ENCODE measurements at places on chromosomes 13 and 19.

DNA sequence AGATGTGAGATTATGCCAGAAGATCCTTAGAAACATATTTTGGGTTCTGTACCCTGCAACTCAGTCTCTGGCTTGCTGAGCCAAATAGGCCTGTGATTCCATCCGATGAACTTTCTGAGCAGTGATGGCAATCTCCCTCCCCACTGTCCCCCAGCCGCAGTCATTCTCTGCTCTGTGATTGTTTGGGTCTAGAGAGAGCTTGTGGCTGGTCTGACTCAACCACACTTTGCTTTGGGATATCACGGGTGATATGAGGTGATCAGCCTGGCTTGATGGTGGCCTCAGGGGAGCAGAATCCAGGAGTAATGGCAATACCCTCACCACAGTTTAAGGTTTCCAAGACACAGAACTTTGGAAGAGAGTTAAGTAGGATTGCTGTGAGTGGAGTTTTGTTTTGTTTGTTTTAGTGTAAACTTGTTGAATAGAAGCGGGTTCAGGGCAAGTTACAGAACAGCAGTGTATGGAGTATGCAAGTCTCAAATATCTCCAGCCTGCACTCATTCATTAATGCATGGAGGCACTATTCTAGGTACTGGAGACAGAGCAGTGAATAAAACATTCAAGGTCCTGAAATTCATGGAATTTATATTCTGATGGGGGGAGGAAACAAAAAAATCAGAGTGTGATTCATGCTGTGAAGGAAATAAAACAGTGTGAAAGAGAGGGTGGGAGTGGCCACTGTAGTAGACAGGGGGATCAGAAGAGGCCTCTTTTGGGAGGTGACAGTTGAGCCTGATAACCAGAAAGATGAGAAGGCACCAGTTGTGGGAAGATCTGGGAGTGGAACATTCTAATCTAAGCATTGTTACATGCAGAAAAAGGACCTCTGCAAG, 5.3 kb downstream of the SAMD4B start:
- no peak for DNase-seq

DNA sequence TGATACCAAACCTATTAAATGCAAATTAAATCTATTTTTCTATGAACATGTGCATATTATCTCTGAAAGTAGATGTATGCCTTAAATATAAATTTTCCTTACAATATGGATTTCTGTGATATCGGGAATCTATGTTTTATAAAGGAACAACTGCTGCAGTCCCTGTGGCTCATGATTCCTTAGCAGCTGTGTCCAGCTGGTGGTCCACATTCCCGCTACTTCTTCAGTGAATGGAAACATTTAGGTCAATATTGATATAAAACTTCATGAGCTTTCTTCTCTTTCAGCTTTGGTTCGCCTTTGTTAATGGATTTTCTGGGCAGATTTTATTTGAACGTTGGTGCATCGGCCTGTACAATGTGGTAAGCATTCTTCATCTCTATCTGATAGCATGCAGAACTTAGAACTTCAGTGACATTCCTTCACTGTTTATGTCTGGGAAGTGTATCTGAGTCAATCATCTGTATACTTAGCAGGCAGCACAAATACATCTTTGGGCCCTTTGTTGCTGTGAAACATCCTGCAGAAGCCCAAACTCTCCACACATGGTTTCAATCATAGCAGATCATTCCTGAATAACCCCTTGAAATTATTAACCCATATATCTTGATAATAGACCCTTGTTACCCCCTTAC, 223.9 kb downstream of the SHISA2 start:
- DNase-seq: no peak

- DNase-seq: no peak
These were observed 18.8 kb downstream of the MTRF1 start for GRCh38 chr13:41244556-41244955.

GRCh38 chr13:104641309-104641708, 1575.1 kb upstream of the SLC10A2 start:
- DNase-seq: no peak

DNA sequence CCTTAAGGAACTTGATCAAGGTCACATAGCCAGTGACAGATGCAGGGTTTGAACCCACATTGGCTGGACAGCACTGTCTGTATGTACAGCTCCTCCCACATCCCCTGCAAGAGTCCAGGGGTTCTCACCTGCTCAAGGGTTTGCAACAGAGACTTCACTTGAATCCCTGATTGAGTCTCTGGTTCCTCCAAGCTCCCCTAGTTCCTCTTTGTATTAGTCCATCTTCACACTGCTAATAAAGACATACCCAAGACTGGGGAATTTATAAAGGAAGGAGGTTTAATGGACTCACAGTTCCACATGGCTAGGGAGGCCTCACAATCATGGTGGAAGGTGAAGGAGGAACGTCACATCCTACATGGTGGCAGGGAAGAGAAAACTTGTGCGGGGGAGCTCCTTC, 72.8 kb upstream of the CLDN10 start:
- no peak for DNase-seq

DNA sequence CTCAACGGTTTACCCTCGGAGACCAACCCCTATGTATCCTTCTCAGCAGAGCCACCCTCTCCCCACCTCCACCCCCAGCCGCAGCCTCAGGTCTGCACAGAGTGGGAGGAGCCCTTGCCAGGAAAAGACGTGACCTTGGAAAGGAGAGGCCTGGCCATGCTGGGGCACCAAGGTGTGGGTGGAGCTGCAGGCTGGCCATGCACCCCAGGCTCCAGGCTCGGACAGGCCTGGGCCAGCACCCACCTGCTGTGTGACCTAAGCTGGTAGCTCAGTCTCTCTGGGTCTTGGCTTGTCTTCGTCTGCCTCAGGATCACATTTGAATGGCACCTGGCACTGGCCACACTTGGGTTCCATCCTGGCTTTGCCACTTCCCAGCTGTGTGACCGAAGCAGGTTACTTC, 29.5 kb downstream of the CCDC8 start:
- no peak for DNase-seq
